ENCODE measurements at places on chromosomes 7 and 10.

GRCh38 chr7:151541709-151542499, 22.2 kb upstream of the RHEB start:
- no peak for DNase-seq

- DNase-seq = no peak
Measured at GRCh38 chr10:69972981-69973397, 79.7 kb upstream of the MACROH2A2 start.

DNA sequence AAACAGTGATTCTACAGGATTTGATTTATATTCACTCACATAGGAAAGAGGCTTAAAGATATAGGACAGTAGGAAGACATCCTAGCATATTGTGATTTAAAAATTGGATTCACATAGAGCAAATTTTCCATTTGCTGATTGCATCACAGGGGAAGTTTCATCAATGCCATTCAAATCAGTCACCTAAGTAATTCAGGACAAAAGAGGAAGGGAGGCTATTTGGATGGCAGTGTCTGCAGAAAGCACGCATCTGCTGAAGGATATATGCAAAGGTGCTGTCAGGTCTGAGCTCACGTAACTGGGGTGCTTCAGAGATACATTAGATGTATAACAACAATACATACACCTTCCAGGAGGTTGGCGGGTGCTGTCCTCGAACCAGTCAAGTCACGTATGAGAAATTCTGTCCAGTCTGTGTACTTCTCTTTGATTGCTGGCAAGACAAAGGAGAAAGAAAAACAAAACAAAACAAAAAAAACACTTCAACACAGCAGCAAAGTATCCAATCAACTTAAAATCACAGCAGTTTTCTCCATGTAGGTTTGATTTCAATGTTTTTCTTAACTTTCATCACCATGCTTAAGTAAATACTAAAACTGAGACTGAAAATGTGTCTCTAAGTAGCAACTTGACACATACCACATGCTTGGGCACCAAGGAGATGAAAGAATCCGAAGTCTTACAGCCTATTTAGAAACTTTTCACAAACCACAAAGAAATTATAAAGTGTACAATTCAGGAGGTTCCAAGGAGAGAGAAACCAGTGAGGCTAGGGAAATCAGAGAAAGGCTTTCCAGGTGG, 125.1 kb downstream of the SFMBT2 start:
- DNase-seq = no peak

DNA sequence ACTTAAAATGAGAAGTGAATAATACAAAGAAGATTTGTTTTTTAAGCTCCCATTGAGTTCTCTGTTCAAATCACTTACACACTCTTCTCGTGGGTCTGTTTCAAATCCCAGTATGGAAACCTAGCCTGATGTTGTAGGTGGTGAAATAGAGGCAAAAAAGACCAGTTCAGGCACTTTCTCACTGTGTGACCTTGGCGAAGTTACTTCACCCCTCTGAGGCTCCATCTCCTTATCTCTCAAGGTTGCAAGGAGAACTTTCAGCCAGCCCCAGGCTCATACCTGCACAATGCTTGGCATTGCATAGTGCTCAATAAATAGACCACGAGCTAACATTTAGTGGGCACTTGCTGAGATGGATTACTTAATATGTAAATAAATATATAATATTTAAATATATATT, 90.1 kb downstream of the PRLHR start:
- no peak for DNase-seq

- no peak for DNase-seq
Measured at GRCh38 chr10:118754229-118754555, 578 bp downstream of the CACUL1 start.

- DNase-seq = no peak
Measured at GRCh38 chr7:131254211-131254610, 73.5 kb upstream of the MKLN1 start.
